ENCODE measurements at places on chromosomes 2 and 18. TPM values are rescaled to one million over a fixed set of nuclear protein-coding genes. Genes with fewer than 3 reads are reported as not detected.

Gene EFHD1
- 0.15 TPM for polyA plus RNA-seq

Gene CD8B2
- polyA plus RNA-seq: not detected

Gene ALPG
- not detected for polyA plus RNA-seq

Gene RAB6C
- not detected for polyA plus RNA-seq

Gene LANCL1
- polyA plus RNA-seq: 442 TPM

Gene SERPINB11
- polyA plus RNA-seq: not detected

Gene NT5DC4
- polyA plus RNA-seq: not detected

Gene CCDC148
- 6.8 TPM for polyA plus RNA-seq

Gene EFEMP1
- 18.0 TPM for polyA plus RNA-seq

Gene C2orf81
- 0.14 TPM for polyA plus RNA-seq

Gene APOB
- polyA plus RNA-seq: not detected
